Fibroblast of skin of left quadriceps (primary cell): ENCODE measurements at places on chromosomes 1 and 21.

DNA sequence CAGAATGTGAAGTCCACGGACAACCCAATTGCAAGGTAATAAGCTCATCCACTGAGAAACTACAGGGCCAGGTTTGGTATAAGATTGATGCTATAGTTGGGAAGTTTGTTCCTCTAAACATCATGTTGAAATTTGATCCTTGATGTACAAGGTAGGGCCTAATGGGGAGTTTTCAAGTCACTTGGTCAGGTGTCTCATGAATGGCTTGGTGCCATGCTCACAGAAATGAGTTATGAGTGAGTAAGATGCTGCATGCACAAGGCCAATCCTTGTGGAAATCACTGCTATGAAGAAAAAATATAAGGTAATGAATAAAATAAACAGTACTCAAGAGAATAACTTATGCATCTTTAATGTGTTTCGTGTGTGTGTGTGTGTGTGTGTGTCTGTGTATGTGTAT, 1891.2 kb downstream of the NCAM2 start:
- no peak for DNase-seq

DNA sequence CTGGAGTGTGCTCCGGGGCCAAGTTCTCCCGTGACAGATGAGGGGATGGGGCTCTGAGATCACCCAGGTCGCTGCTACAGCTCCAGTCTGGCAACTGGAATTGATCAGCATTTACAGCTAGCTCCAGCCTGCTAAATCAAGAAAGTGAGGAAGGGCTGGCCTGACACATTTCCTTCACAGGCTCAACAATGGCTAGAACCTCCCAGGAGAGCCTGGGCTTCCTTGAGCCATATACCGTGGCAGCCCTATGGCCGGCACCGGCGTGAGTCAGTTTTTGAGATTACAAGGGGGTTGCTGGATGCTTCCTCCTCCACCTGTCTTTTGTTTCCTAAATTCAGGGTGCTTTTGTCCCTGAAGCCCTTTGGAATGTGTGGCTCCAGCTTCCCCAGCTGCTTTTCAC, 104.2 kb downstream of the ETS2 start:
- DNase-seq: no peak

GRCh38 chr1:227560393-227561173, 2.8 kb upstream of the ZNF678 start:
- no peak for DNase-seq

GRCh38 chr1:206753141-206753540, 17.4 kb upstream of the IL19 start:
- no peak for DNase-seq

DNA sequence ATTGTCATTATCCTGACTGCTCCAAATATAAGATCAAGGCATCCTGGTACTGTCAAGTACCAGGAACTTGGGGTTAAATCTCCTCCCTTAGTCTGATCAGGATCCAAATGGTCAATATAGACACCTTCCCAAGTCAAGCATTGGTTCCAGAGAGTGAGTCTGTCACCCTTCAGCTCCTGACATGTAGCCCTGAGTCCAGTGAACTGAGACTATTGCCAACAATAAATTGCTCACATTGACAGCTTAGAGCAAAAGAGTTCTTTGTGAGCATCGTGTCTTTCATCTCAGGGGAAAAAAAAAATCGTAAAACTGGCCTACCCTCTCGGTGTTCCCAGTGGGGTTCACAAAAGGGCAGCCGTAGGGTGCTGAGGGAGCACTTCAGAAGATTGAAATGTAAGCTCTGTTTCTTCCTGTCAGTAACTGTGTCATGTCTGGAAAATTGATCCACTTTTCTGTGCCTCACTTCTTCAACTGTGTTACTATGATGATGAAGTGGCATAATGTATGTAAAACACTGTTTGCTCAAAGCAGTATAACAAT, 228.5 kb downstream of the KCNH1 start:
- no peak for DNase-seq

- peak; percentile 63 for DNase-seq
Measured at GRCh38 chr1:12177999-12178441, 11.2 kb downstream of the TNFRSF1B start.

GRCh38 chr1:201408176-201408833, 9.2 kb upstream of the LAD1 start:
- peak; percentile 36 for DNase-seq

DNA sequence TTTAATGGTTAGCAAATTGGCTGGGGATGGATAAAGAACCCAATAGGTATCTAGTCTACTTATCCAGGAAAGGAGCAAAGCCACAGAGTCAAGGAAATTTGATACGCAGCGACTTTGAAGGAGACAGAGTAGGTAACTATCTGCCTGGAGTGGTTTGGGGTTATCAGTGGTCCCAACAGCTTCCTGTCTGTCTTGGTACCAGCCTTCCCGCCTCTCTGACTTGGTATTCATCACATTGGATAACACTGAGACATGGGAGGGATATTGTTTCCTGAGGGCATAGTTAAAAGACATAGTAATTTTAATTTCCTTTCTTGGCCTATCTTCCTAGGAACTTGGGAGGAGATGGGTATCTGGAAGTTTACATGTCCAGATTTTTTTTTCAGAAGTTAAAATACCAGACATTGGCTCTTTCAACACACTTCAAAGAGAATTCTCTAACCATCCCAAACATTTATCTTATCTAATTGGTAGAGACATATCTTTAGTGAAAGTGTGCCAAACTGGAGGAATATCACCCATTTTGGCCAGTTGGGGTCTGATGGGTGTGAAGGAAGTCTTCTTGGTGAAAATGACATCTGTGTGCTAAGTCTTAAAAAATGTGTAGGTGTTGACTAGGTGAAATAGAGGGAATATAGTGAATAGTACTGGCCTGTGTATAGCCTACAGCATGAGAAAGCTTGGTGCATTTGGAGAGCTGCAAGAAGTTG, 65.0 kb downstream of the RGS5 start:
- DNase-seq: no peak

- peak; percentile 16 for DNase-seq
Measured at GRCh38 chr1:160070243-160071163, 543 bp upstream of the KCNJ10 start.

- DNase-seq: peak; percentile 94
Measured at GRCh38 chr1:115545791-115546733, 95.7 kb upstream of the VANGL1 start.

DNA sequence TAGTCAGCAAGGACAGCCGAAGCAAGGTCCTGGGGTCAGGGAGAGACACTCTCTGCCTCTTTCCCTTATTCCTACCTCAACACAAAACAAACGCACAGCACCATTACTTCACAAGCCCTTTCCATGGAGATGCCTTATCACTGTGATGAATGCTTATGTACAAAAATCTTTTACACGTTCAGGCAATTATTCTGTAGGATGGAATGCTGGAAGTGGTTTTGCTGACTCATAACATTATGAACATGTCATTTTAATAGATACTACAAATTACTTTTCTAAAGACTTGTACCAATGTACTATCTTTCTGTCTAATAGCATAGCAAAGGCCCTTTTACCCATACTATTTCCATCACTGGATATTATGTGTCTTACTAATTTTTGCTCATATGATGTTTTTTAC, 98.4 kb downstream of the TTLL7 start:
- DNase-seq: peak; percentile 66

GRCh38 chr1:30511991-30512913, 211.1 kb downstream of the MATN1 start:
- DNase-seq: peak; percentile 13

DNA sequence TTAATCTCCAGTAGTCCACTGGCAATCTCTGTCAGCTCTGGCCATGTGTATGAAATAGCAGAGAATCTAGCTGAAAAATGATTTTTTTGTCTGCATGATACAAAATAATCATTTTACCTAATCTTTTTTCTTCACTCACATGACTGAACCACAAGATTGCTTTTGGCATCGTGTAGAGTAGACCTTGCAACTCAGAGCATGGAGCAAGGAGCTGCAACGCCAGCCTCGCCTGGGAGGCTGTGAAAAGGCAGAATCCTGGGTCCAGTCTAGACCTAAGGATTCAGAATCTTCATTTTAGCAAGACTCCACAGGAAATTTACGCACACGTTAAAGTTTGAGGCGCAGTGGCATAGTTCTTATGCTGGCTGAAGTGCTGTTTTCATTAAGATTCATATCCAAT, 40.2 kb downstream of the TOMM20 start:
- DNase-seq: no peak

GRCh38 chr1:244060686-244061085, 9.6 kb downstream of the ZBTB18 start:
- no peak for DNase-seq
